ENCODE measurements at places on chromosomes 13 and 19. TPM values are rescaled to one million over a fixed set of nuclear protein-coding genes. Genes with fewer than 3 reads are reported as not detected.

DNA sequence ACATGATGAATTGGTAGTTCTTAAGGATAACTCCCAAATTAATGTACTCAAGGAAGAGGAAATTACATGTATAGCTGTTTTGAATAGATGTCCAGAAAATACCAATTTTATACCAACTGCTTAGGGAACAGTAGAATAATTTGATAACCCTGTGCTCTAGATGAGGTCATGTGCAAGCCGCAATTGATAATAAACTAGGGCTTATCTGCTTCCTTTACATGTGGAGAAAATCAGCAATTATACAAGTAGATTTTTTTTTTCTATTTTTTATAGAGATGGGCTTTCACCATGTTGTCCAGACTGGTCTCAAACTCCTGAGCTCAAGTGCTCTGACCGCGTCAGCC is 9.3 kb downstream of the TPT1 start:
- peaks cover 19% of the 10 kb centered on the region for H3K36me3 ChIP-seq
- no peak overlapping the region for H3K27ac ChIP-seq
- H3K4me1 ChIP-seq, result peaks cover 67% of the 10 kb centered on the region

DNA sequence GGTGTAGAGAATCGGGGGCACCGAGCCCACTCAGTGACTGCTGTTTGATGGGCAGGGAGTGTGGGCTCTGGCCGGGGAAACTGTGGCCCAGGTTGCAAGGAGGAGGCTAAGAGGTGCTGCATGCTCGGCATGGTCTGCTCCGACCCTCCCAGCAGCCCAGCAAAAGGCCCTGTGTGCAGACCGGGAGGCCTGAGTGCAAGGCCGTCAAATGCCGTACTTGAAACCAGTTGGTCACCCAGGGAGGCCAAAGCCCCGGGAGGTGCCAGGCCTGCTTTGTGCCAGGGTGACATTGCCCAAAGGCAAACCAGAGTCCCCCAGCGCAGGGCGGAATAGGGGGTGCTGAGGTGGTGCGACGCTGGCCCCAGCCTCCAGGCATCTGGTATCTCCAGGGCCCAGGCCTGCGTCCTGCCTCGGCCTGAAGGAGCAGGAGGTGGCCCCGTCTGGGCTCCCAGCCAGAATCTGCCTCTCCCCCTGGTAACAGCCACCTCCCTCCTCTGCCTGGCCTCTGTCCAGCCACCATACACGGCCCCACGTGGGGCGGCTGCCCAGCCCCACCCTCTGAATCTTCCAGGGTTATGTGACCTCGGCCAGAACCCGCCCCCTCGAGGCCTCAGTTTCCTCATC is 4.0 kb downstream of the PIK3R2 start:
- no peak for DNase-seq
- no peak overlapping the region for H3K4me3 ChIP-seq
- H3K4me1 ChIP-seq, result peaks cover 20% of the 10 kb centered on the region
- no peak overlapping the region for H3K27ac ChIP-seq
- peaks cover 2% of the 10 kb centered on the region for H3K36me3 ChIP-seq
- H3K27me3 ChIP-seq, result no peaks in the 10 kb centered on the region

GRCh38 chr19:48967346-48968178 is 2.5 kb downstream of the FTL start:
- peaks cover 22% of the 10 kb centered on the region for H3K36me3 ChIP-seq
- peaks cover 39% of the 10 kb centered on the region for H3K4me1 ChIP-seq
- peak overlapping the region; percentile 87 for H3K4me3 ChIP-seq
- no peak for DNase-seq
- H3K27ac ChIP-seq, result peak overlapping the region; percentile 0

GRCh38 chr13:98910501-98910951 is 67.3 kb downstream of the DOCK9 start:
- peak overlapping the region; percentile 40 for H3K4me3 ChIP-seq
- H3K27ac ChIP-seq, result peak overlapping the region; percentile 83
- no peak for DNase-seq
- peaks cover 32% of the 10 kb centered on the region for H3K36me3 ChIP-seq
- H3K4me1 ChIP-seq, result peaks cover 25% of the 10 kb centered on the region

POGLUT2 gene
- total RNA-seq, result 8.8 TPM

DNA sequence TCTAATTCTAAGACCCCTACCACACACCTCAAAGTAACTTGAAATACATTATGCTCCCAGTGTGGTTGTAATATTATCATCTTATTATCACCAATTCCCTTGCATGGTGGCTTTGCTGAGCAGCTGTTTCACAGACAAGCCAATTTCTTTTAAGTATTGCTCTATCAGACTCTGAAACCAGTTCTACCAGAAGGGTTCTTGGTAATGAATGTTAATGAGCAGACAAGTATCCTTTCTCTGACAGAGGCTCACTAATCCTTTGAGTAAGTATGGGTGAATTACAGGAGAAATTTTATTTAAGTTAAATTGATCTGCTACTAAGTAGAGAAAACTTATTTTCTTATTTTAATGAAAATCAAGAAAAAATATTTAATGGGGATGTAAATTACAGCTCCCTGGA is 326.0 kb downstream of the GPC6 start:
- no peak overlapping the region for H3K27ac ChIP-seq
- DNase-seq, result no peak
- no peaks in the 10 kb centered on the region for H3K4me1 ChIP-seq
- H3K36me3 ChIP-seq, result no peaks in the 10 kb centered on the region
- H3K27me3 ChIP-seq, result no peaks in the 10 kb centered on the region
- H3K4me3 ChIP-seq, result no peak overlapping the region

MATK gene
- total RNA-seq, result 31.8 TPM

DNA sequence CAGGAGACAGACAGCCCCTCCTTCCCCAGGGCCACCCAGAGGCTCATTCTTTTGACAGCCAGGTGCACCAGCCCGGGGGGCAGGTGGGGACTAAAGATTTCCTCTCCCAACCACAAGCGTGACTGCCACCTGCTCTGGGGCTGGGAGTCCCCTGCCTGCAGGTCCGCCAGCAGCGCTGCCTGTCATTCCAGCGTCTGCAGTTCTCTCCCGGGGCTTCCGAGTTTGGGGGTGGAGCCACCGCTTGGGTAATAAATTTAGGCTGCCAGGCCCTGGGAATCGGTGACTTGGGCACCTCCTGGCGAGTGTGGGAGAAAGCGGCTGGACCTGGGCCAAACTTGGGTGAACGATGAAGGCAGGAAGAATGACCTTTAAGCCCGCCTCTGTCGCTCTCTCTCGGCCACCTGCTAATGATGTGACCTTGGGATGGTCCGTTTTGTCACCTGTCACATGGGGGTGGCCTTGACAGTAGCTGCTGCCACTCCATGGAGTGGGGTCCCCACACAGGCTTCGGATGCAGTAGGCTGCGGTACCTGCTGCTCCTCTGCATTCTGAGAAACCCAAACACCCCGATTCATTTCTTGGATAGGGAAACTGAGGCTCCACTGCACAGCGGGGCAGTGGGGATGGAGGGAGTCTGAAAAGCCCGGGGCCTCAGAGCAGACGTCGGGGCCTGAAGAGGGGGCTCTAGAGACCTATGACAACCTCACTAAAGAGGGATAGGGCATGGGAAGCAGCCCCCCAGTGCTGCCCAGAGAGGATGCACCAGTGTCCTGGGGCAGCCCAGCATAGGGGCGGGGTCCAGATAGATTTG is 12.8 kb downstream of the FUT6 start:
- peak overlapping the region; percentile 95 for H3K27ac ChIP-seq
- H3K4me1 ChIP-seq, result peaks cover 5% of the 10 kb centered on the region
- peak overlapping the region; percentile 90 for H3K4me3 ChIP-seq
- H3K27me3 ChIP-seq, result peaks cover 2% of the 10 kb centered on the region
- DNase-seq, result no peak
- peaks cover 2% of the 10 kb centered on the region for H3K36me3 ChIP-seq

MPV17L2 gene
- 6.5 TPM for total RNA-seq

DNA sequence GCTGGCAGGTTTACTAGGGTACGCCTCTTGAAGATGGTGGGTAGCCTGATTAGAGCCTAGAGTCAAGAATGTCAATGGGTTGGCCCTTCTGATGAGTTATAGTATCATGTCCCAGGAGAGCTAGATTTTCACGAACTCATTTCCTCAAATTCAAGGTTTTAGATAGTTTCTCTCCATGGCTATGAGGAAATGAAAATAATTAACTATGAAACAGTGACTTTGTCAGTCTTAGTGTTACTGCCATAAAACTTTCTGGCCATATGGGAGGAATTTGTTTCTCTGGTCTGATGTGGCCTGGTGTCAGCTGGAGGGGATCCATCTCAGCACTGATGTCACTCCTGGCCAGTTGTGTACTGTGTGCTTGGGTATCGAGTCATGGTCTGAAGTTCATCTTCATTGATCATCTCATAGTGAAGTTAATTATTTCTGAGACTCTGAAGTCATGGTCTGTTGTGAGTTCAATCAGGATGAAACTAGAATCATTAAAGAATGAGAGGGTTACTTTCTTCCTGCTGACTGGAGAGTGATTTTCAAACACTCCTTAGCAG is 49.4 kb upstream of the TNFSF11 start:
- H3K4me3 ChIP-seq, result no peak overlapping the region
- no peak overlapping the region for H3K27ac ChIP-seq
- H3K27me3 ChIP-seq, result no peaks in the 10 kb centered on the region
- peaks cover 1% of the 10 kb centered on the region for H3K36me3 ChIP-seq

CAPN12 gene
- 26.4 TPM for total RNA-seq

CA11 gene
- total RNA-seq, result 9.7 TPM

CEACAM1 gene
- 34.2 TPM for total RNA-seq

GRCh38 chr19:30911491-30911890 is 437.7 kb downstream of the TSHZ3 start:
- no peak for DNase-seq
- H3K4me3 ChIP-seq, result no peak overlapping the region
- H3K27me3 ChIP-seq, result no peaks in the 10 kb centered on the region
- no peaks in the 10 kb centered on the region for H3K36me3 ChIP-seq
- no peak overlapping the region for H3K27ac ChIP-seq

GRCh38 chr19:46537136-46538097 is 41.8 kb upstream of the PNMA8B start:
- peaks cover 7% of the 10 kb centered on the region for H3K4me1 ChIP-seq
- DNase-seq, result peak; percentile 73
- no peak overlapping the region for H3K4me3 ChIP-seq

DNA sequence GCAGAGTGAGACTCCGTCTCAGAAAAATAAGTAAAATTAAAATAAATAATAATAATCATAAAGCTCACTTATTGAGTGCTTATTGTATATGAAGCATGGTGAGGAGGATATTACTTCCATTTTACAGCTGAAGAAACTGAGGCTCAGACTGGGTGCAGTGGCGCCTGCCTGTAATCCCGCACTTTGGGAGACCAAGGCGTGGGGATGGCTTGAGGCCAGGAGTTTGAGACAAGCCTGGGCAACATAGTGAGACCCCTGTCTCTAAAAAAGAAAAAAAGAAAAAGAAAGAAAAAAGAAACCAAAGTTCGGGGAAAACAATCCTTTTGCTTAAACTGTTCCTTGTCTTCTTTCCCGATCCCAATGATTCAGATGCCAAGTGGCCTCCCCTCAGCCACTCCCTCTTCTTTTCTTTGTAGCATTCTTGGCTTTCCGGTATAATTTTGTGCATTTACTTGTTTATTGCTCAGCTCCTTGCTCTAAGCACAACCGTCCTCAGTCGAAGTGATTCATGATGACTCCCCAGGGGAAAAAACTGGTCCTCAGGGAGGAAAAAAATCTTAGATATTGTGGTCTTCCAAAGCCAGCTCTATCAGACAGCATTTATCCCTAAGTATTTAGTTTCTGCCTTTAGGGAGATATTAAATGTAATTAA is 965 bp upstream of the EIF3G start:
- no peaks in the 10 kb centered on the region for H3K27me3 ChIP-seq
- no peak overlapping the region for H3K4me3 ChIP-seq
- H3K36me3 ChIP-seq, result peaks cover 6% of the 10 kb centered on the region

AMER2 gene
- not detected for total RNA-seq

GRCh38 chr19:18384775-18385174 is 1.2 kb upstream of the GDF15 start:
- no peak overlapping the region for H3K27ac ChIP-seq
- H3K27me3 ChIP-seq, result peaks cover 44% of the 10 kb centered on the region
- no peak for DNase-seq
- no peaks in the 10 kb centered on the region for H3K36me3 ChIP-seq

PCDH8 gene
- total RNA-seq, result not detected

- H3K27ac ChIP-seq, result no peak overlapping the region
- peaks cover 6% of the 10 kb centered on the region for H3K4me1 ChIP-seq
- peaks cover 6% of the 10 kb centered on the region for H3K27me3 ChIP-seq
- no peak for DNase-seq
- H3K4me3 ChIP-seq, result no peak overlapping the region
These were observed 9.9 kb upstream of the RCBTB2 start for GRCh38 chr13:48542581-48543341.

ZBTB32 gene
- 24.5 TPM for total RNA-seq

LRRC25 gene
- 1.6 TPM for total RNA-seq

MUC16 gene
- 0.03 TPM for total RNA-seq

DNA sequence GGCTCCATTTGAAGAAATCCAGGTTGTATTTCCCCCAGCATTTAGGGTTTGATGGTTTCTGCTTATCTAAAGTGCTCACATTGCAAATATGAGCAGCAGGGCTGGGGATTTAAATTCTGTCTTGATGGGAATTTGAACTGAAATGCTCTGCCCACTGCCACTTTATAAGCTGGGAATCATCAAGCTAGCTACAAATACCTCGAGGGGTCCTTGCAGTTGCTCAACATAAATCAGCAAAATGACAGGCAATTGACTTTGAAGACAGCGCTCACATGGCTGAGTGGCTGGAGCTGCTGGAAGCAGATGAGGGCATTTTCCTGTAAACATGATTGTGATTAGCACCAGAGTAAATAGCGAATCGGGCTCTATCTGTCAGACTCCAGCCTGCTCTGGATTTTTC is 39.4 kb upstream of the MEDAG start:
- H3K36me3 ChIP-seq, result no peaks in the 10 kb centered on the region
- H3K27me3 ChIP-seq, result peaks cover 20% of the 10 kb centered on the region
- no peaks in the 10 kb centered on the region for H3K4me1 ChIP-seq
- H3K27ac ChIP-seq, result no peak overlapping the region
- no peak overlapping the region for H3K4me3 ChIP-seq

RPS15 gene
- 1,457 TPM for total RNA-seq

PODNL1 gene
- 1.2 TPM for total RNA-seq

DNA sequence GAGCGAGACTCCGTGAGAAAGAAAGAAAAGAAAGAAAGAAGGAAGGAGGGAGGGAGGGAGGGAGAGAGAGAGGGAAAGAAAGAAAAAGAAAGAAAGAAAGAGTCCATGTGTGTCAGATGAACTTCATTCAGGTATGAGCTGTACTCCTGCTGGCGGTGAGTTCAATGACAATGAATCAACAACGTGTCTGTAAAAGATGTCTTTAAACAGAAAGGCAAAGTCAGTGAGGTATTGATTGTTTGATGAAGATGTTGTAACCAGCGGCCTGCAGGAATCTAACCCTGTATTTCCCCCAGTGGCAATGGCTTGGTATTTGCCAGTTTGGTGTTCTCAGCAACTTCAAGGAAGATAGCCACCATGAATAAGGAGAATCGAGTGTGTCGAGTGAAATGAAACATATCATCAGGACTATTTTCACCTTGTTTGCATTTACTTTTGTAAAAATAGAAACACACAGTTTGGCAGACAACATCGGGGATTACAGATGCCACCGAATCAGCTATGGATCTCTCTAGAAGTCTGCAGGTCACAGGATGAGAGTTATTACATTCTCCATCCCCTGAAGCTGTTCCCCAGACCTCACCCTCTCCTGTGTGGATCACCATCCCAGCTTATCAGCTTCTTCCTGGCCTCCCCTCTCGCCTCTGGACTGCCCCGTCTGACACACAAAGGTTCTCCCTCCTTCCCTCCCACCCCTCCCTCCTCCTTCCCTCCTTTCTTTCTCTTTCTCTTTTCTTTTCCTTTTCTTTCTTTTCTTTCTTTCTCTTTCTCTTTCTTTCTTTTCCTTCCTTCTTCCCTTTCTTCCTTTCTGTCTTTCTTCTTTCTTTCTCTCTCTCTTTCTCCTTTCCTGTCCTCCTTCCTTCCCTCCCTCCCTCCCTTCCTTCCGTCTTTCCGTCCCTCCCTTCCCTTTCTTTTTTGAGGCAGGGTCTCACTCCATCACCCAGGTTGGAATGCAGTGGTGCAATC is 8.2 kb upstream of the SBK3 start:
- DNase-seq, result no peak
- peaks cover 4% of the 10 kb centered on the region for H3K4me1 ChIP-seq
- no peak overlapping the region for H3K4me3 ChIP-seq
- peaks cover 6% of the 10 kb centered on the region for H3K27me3 ChIP-seq
- no peak overlapping the region for H3K27ac ChIP-seq
